Activated B cell treated with CpG ODN at 0.5 μM for 24 hours (primary cell): ENCODE measurements at places on chromosomes 11 and 22. TPM values are rescaled to one million over a fixed set of nuclear protein-coding genes. Genes with fewer than 3 reads are reported as not detected.

The CREB3L1 gene
- not detected in 2 replicates for total RNA-seq

GRCh38 chr22:45064313-45065278, 54.8 kb upstream of the PHF21B start:
- no peak for DNase-seq
- peaks cover 11% of the 10 kb centered on the region for H3K27me3 ChIP-seq
- H3K27ac ChIP-seq, result no peak overlapping the region

The POU2AF2 gene
- total RNA-seq, result not detected in 2 replicates

DNA sequence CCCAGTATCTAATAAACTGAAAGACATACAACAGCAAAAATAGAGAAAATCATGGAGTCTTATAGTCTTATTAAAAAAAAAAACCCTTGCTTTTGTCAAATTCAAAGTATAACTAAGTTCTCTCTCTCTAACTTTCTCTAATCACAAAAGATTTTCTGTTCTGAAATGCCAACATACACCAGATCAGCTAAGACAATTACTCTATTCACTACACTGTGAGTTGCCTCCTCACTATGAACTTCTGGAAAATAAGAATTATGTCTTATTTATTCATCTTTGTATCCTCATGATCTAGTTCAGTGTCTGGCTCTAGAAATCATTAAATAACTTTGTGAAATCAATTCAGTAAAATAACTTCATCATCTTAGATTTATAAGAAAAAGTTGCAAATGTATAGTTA, 12.7 kb downstream of the FAM76B start:
- H3K36me3 ChIP-seq, result peaks cover 79% of the 10 kb centered on the region
- DNase-seq, result no peak
- peaks cover 26% of the 10 kb centered on the region for H3K4me1 ChIP-seq
- H3K27ac ChIP-seq, result peak overlapping the region; percentile 46
- no peaks in the 10 kb centered on the region for H3K27me3 ChIP-seq

DNA sequence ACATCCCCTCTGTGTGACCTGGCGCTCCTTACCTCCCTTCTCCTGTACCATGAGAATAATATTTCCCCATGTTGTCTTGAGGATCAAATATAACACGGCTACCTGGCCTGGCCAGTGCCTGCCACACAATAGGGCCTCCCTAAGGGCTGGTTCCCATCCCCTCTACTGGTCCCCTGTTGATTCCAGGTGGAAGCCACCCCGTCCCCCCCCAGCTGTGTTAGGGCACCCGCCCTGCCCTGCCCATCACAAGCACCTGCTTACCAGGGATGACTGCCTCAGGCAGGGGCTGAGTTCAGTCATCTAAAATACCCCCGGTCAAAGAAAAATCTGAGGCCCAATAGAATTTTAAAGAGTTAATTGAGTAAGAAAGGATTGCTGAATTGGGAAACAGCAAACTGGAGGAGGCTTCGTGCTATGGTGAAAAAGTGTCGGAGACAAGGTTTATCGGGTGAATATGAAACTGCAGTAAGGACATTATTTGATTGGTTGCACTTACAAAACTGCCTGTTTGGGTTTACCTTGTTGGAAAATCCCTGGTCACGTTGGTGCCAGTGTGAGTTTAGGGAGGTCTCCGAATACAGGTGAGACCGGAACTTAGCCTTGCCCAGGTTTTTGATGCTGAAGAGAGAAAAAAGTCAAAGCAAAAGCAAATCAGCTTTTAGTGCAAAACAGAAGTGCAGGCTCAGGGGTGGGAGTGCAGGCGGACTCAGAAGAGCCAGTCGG, 5.2 kb downstream of the APOL1 start:
- peaks cover 41% of the 10 kb centered on the region for H3K36me3 ChIP-seq
- no peak overlapping the region for H3K27ac ChIP-seq
- peaks cover 27% of the 10 kb centered on the region for H3K4me1 ChIP-seq

- no peaks in the 10 kb centered on the region for H3K27me3 ChIP-seq
- peaks cover 23% of the 10 kb centered on the region for H3K4me1 ChIP-seq
- DNase-seq, result no peak
- no peak overlapping the region for H3K27ac ChIP-seq
- H3K36me3 ChIP-seq, result no peaks in the 10 kb centered on the region
- H3K4me3 ChIP-seq, result no peak overlapping the region
These were observed 8.4 kb upstream of the CTR9 start for GRCh38 chr11:10742460-10743208.

DNA sequence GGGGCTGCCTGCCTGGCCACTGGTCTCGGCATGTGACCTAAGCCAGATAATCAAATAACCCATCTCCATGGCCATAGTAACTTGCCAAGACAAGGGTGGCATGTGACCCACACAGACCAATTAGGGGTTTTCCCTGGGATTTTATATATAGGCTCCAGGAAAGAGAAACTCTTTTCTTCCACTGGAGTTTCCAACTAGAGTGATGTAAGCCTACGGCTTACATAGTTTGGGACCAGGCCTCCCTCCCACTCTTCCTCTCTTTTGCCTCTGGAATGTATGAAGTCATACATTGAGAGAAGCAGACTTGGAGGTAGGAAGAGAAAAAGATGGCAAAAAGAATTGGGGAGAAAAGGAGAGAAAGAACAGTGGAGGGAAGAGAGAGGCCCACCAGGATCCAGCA, 84.6 kb upstream of the LDLRAD3 start:
- H3K4me1 ChIP-seq, result no peaks in the 10 kb centered on the region
- H3K4me3 ChIP-seq, result no peak overlapping the region
- DNase-seq, result no peak
- no peaks in the 10 kb centered on the region for H3K36me3 ChIP-seq
- H3K27me3 ChIP-seq, result peaks cover 7% of the 10 kb centered on the region

The TSGA10IP gene
- total RNA-seq, result not detected in 2 replicates

The SLC6A5 gene
- total RNA-seq, result not detected in 2 replicates

The OR10A2 gene
- not detected in 2 replicates for total RNA-seq
